ENCODE measurements at places on chromosomes 6 and 20.

GRCh38 chr6:99254616-99255550, 94.6 kb downstream of the FAXC start:
- DNase-seq = no peak

DNA sequence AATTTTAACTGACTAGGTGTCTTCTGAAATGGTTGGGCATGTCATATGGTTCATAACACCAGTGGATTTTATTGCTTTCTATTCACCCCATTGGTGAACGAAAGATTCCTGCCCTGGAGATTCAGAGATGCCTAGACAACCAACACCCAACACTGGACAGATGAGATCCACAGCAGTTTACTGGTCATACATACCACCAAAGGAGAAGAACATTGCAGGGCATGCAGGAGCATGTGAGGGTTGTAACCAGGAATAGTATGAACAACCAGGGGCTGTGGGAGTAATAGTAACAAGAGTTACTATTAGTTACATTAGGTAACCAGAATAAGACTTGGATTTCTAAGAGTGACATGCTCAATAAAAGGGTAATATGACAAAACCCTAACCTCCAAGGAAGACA, 77.8 kb upstream of the FABP7 start:
- no peak for DNase-seq

- DNase-seq = no peak
These were observed 43.1 kb downstream of the ESR1 start for GRCh38 chr6:151850479-151851003.

DNA sequence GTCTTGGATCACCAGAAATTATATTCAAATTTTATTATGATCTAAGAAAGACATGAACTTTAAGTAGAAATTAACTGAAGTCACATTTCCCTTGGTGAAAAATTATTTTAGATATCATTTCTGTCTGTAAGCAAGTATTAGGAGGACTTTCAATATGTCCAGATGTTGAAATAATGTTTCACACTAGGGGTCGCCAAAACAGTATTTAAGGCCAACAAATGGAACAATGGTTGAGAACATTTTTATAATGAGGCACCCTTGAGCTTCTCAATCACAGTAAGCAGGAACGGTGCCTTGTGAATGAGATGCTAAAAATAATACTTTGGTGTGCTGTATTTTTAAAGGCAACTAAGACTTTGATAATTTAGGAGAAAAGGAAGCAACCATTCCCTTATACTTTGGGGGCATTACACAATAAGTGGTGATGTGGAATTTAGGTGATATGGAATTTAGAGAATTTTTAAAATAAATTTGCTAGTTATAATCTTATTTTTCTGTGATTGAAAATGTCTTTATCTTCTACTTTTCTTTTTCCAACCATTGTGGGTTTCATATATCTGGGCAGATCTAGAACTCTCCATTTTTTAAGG, 9.6 kb upstream of the SF3B5 start:
- DNase-seq = peak; percentile 74

DNA sequence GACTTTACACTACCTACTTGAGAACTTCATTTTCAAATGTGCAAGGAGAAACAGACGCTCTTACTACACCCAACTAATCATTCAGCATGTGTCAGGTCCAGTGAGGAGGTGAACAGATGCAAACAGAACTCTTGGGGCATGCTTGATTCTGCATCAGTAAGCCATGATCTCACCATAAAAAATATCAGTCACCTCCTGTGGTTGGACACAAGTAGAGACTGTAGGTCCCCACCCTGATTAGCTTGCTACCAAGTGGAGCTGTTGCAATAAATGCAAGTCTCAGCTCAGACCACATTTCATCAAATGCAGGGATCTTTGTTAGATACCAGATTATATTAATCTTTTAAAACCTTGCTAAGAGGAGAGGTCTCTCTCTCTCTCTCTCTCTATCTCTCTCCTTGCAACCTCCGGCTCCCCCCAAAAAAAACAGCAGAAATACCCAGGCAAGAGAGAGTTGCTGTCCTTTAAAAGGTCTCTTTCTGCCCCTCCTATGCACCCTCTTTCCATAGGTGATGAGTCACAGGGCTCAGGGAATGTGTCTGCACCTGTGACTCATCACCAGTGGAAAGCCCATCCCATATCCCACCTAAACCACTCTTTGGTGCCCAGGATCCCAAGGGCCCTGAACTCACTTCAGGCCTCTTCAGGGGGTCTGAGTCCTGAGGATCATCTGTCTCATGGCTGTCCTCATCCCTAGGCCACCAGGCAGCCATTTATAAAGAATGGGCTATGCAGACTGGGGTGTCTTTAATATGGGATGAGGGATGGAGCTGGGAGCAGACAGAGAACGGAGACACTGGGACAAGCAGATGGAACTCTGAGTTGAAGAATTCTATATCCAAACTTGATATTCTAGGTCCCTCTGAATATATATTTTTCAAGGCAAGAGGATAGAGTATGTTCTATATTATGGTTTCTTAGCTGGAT, 154.5 kb downstream of the QRSL1 start:
- peak; percentile 56 for DNase-seq

GRCh38 chr6:66662196-66662595, 955.2 kb upstream of the EYS start:
- DNase-seq = no peak

- DNase-seq = no peak
These were observed 9.8 kb upstream of the ELOVL5 start for GRCh38 chr6:53358440-53359094.

- no peak for DNase-seq
These were observed 272.5 kb upstream of the SULF2 start for GRCh38 chr20:48057739-48058138.

DNA sequence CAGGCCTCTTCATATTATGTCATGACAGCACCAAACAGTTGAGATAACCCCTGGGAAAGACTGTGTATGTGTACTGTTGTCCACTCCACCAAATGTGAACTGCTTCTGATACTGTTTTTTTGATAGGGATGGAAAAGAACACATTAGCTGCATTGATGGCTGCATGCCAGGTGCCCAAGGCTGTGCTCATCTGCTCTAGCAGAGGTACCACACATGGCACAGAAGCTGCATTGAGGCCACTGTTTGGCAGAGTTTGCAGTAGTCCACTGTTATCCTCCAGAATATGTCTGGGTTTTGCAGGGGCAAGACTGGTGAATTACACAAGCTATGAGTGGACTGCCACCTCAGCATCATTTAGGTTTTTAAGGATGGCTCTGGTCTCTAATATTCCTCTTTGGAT, 28.2 kb upstream of the ELMO2 start:
- no peak for DNase-seq

DNA sequence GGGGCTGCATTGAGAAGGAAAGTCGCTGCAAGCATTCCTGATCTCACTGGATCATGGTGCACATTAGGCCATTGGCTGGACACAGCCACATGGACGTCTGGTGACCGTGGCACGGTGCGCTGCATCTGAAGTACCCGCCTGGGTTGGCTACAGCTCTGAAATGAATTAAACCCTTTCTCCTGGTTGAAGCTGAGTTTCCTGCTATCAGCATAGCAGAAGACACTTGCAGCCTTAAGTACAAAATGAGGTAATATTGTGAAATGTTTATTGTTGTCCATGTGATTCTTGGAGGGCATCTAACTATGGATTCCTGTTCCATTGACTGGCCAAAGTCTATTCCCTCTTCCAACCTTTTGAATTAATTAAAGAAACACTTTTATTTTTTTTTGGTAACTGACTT, 89.8 kb upstream of the ADTRP start:
- no peak for DNase-seq

DNA sequence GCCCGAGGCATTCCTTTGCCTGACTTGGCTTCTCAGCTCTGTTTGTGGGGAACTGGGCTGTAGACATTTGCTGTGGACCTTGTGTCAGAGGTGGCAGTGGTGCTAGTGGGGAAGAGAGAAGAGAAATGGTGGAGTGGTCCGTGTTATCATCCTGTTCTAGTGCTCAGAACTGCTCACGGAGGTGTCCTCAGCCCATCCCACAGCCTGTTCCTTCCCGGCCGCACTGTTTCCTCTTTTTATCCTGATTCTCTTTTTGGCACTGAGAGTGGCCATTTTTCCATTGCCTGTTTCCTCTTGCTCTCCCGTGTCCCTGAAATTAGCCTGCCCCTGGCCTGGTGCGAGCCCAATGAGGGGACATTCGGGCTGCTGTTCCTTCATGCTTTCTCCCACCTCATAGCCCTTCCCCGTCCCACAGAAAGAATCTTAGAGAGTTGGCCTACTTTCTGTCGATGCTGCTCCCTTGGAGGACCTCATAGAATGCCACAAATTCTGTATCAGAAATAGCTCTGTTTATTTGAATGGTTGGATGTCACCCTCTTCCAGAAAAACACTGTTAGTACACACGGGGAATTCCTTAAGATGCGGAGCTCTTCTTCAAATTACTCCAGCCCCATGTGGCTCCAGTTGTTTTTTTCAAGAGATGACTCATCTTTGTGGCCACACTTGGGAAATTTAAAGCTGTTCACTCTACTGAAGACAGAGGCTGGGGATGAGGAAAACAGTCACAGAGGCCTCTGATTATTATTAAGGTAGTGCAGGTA, 26.1 kb downstream of the FARS2 start:
- peak; percentile 79 for DNase-seq

GRCh38 chr6:87136963-87137362, 18.4 kb upstream of the ZNF292 start:
- no peak for DNase-seq

DNA sequence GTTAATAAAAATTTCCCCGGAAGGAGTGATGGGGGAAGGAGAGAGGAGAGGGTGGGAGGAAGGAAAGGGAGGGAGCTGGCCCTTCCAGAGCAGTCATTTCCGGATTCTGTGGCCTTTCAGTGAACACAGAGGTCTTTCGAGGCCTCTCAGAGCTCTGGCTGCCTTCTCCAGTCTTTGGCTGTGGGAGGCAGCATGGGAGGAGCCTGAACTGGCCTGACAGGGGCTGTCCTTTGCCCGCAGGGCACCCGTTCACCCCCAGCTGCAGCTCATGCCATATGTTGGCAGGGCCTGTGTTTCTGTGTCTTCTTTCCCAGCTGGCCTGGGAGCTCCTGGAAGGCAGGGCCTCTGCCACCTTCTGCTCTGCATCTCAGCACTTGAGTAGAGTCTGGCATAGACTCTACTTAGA, 95.5 kb downstream of the PPP1R14C start:
- DNase-seq = peak; percentile 50

DNA sequence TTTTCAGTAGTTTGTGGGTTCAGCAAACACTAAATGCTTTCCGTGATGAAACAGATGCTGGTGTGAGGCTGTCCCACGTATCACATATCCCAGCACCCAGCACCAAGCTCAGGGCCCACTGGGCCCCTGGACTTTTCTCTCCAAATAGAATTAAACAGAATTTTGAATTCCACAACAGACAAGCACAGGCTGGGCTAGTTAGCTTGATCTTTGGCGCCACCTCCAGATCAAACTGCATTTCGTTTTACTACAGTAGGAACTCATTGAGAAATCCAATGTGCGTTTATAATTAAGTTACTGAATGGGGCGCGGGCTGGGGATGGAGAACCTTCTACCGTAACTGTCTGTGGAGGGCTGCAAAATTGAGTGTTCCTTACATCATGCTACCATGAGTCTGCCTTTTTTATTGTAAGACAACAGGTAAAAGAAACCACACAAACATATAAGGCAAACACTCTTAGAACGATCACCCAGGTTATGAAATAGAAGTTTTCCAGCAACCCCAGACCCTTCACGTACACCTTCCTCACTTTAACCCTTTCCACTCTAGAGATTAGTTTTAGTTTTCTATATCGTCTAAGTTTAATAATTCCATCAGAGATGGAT, 107.8 kb downstream of the ZFP64 start:
- peak; percentile 62 for DNase-seq

DNA sequence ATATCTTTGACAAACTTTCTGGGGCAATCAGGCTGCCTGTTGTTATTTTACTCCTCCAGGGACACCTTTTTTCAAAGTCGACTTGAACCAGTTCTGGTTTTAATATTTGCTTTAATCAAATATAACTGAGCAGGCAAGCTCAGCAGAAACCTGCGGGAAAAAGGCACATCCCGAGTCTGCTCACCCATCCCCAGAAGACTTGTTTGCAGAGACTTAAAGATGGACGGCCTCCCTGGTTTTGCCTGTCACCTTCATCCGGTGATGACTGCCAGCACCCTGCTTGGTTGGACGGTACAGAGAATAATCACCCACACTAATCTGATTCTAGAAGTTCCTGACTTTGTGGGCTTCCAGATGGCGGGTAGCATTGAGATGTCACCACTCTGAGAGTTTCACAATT, 36.8 kb downstream of the PPP1R3G start:
- no peak for DNase-seq

DNA sequence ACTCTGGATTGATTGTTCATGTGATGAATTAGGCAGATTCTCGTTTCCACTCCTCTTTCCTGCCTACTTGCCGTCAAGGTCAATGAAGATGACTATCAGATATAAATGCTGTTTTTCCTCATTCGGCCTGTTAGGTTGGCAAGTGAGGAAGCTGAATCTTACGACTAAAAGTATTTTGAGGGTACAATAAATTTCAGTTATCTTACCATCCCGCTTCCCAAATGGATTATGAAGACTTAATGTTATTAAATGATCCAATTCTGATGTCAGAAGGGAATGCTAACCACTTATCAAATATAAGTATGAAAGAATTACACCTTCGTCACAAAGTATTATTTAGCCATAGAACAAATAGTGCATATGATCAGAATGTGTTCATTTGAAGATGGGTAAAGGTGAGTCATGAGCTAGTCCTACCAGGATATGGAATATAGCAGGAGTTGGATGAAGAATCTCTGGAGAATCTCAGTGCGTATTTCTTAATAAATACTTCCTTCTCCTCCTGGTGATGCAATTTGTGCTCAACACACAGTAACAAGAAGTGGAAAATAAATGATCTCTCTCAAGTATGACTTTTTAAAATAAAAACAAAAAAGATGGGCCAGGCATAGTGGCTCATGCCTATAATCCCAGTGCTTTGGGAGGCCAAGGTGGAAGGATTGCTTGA, 4.6 kb downstream of the GPLD1 start:
- no peak for DNase-seq

DNA sequence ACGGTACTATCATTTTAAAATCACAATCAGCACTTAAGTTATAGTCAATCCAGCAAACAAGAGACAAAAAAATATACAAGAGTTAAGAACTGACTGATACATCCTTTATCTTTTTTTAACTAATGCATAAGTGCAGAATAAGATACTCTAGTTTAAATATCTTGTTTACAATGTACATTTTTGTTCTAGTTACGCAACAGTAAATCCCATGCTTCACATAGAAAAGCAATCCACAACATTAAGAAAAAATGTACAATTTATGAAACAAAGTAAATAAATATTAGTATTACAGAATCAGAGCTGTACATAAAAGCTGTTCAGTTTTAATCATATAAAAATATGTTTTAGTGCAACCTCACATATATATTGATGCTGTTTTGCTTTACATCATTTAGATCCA, 192.6 kb downstream of the HIVEP2 start:
- DNase-seq = no peak

DNA sequence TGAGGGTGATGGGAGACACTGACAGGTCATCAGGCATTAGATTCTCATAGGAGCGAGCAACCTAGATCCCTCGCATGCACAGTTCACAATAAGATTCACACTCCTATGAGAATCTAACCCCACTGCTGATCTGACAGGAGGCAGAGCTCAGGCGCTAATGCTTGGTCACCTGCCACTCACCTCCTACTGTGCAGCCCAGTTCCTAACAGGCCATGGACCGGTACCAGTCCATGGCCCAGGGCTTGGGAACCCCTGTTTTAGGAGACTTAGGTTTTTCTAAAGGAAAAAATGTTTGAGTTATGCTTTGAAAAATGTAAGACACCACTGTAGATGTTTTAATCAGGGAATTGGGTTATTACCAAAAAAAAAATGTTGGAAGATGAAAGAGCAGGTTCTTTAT, 6.7 kb downstream of the HLA-E start:
- DNase-seq = no peak

GRCh38 chr6:163311830-163312229, 102.7 kb upstream of the QKI start:
- DNase-seq = peak; percentile 75
